ENCODE measurements at places on chromosomes 12 and 14.

DNA sequence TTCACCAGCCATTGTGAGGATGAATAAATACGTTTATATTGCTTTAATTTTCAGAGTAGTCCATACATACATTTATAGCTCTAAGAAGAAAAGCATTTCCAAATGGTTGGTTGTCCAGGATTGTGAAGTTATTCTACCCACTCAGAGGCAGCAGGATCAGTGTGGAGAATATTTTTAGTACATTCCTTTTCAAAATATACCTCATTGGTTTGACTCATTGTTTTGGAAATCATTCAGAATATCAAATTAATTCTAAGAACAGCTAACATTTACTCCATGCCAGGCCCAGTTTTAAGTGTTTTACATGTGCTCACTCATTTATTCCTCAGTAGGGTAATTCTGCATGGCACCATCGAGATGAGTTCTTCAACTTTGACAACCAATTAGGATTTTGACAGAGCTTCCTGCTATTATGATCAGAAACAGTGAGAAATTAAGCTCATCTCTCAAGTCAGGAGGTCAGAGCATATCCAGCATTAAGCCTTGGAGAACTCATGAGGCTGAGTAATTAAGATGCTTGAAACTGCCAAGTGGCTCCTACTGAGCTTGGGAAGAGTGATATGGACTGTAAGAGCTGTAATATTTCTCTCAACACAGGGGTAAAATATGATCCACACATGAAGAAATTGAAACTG lies 153.3 kb upstream of the CLEC14A start:
- no peak for DNase-seq

DNA sequence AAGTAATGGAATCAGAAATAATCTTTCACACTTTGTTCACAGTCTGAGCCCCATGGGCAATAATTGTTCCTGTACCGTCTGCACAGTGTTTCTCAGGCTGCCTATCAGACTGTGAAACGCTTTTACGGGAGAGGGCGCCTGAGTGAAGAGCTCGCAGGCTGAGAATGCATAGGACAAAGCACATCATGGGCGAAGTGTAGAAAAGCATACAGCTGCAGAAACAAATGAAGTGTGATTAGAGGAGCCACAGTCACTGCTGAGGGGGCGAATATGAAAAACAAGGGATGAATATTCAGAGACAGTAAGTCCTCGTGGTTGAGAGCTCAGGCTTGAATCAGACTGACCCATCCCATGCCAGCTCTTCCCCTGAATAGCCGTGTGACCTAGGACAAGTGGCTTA lies 438.4 kb upstream of the DCN start:
- DNase-seq: no peak

DNA sequence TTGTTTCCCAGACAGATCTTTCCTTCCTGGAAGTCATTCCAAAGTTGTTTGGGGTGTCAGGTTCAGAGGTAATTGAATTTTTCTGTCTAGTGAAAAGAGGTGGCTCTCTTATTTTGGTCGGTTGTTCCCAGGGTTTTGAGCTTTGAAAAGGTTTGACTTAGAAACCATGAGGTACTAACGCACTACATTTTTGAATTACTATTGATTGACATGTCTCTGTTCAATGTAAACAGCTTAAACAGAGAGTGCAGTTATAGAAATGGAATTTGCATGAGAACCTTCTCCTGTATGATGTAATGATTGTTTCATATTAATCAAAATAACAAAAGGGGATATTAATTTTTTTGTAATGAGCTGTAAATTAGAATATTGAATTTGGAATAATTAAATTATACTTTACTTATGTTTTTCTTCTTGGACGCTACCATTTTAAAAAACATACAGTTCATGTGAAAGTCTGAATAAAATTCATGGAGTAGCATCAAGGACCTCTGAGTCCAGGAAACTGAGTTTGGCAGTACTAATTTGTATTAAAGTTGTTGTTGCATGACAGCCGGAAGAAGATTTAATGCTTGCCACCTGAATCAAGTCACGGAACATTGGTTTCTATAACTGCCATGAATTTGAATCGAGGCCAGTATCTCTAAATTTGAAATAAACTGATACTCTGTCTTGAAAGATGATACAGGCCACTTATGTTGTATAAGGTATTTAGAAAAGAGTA lies 41.7 kb downstream of the NPAS3 start:
- DNase-seq: no peak

GRCh38 chr14:59274991-59275391 lies 86.5 kb downstream of the DAAM1 start:
- DNase-seq: no peak

DNA sequence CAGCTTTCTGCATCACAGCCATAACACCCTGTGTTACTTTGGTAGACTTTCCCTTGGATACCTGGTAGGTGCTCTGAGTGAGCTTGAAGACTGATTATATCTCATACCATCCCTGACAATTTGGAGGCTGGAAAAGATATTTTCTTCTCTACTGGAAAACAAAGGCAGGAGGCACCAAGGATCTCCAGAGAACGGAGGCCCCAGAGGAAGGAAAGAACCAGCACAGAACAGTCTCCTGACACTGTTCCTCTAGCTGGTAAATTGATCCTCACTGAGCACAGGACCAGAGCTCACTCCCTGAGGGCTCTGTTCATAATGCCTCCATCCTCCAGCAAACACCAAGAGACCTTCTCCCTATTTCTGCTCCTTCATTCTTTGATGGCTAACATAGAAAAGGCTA lies at the start of gene OR11G2:
Gene OR11G2, plus strand, starts transcription at position 301 of the 400 bp plus-strand sequence. CDS start 6,542 bp downstream, outside the sequence.
- no peak for DNase-seq

GRCh38 chr14:26074892-26075291 lies 522.9 kb downstream of the NOVA1 start:
- no peak for DNase-seq

DNA sequence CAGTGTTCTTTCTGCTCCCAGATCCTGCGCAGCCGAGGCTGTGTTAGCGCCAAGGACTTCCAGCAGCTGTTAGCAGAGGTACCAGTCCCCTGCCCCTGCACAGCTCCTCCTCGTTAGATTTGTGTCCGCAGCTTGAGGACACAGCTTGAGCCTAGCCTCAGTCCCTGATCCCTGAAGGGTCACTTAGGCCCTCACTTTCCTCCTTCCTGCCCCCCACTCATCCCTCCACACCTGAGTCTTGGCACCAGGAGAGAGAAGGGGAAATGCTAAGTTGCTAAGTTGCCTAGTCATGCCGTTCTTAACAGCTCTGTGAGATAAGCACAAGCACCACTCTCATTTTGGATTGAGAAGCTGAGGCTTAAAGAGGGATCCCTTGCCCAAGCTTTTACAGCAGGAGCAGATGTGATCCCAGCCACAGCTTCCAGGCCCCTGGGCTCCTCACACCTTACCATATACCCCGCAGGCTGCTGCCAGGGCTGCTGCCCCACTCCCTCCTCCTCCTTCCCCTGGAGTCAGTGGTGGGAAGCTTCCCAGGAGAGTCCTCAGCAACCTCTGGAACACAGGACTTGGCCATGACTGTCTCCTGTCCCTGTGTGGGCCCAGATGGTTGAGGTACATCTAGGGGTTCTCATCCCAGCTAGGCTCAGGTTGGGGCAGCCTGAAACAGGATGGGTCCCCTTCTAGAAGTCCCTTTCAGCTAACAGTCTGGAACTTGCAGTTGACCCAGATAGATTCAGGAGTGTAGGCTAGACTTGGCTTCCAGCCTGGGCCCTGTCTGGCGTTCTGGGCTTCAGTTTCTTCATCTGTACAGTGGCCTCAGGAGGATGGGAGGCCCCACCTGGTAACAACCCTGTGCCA lies 975 bp downstream of the OGFOD2 start:
- DNase-seq: no peak

GRCh38 chr12:84912198-84913128 lies at the start of gene SLC6A15:
TSS of gene SLC6A15 (minus strand) at chr12:84912799. CDS start at chr12:84892120, 20,679 bp downstream.
- DNase-seq: peak; percentile 45

DNA sequence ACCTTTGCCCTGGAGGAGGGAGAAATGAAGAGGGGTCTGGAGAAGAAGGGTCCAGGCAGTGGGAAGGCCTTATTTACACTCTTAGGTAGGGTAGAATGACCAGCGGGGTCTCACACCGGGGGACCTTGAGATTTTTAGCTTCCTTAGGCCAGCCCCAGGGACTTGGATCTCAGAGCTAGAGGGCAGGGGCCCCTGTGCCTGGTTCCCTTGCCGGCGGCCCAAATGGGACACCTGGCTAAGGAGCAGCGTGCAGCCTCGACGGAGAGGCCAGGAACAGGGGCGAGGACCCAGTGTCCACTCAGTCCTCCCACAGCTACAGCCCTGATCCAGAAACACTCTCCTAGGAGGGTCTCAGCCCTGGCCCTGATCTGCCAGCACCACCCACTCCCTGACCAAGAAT lies 41.8 kb downstream of the DIO3 start:
- no peak for DNase-seq

DNA sequence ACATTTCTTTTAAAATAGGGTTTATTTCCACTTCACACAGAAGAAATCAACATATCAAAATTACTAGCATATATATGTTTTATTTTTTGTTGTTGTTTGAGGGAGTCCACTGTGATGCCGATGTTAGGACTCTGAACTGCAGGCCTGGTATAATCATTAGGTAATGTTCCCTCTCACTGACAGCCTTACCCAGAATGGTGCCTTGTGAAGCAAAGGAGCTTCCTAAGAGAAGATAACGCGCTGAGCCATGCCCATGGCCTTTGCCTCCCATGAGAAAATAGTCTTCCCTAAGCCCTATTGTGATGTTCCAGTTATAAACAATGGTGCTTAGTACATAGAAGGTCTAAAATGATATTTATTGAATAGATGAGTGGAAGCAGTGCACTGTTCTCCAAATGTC lies 12.0 kb downstream of the GNG2 start:
- no peak for DNase-seq

GRCh38 chr14:100587086-100587762 lies at the start of gene BEGAIN:
TSS of gene BEGAIN (minus strand) at chr14:100587417. CDS start at chr14:100587290, 127 bp downstream.
- no peak for DNase-seq

DNA sequence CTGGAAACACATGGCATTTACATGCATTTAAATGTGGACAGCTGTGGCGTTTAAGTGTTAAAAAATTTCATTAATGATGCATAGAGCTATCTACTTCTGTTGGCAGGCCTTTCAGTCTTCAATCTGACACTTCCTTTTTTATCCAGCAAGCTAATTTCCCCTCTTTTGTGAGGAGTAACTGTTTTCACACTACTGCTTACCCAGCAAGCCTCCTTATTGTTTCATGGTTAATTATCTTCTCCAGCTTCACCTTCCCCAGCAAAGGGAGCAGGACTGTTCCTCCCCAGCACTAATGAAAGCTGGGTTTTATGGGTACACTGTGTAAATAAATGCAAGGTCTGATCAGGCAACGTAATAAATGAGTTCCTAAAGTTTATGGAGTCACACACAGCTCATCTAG lies 129.4 kb upstream of the NPAS3 start:
- no peak for DNase-seq

GRCh38 chr12:72586456-72586855 lies 314.3 kb downstream of the TRHDE start:
- no peak for DNase-seq

DNA sequence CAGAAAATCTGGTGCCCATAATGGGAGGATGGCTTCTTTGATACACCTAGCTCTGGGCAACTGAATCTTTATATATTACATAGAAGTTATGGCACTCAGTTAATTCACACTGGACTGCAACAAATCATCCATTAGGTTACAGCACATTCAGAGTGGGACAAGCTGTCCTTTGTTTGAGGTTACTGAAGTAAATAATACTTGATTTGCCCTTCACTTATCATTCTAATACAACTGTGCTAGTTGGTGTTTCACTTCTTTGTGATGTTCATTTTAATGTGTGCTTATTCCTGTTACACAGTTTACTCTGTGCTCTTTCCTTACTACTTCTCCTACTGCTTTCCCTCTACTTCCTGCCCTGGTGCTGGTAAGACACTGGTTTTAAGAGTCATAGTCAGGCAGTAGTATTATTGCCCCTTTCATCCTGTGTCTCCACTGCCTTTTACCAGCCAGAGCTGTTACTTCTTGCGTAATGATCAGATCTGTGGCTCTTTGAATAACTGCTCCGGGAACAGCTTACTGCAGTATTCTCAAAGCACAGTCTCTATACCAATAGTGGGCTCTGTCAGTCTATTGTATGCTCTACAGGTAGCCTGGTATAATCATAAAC lies 36.4 kb upstream of the GXYLT1 start:
- no peak for DNase-seq

GRCh38 chr14:93114713-93115068 lies 1.0 kb downstream of the ITPK1 start:
- DNase-seq: no peak

DNA sequence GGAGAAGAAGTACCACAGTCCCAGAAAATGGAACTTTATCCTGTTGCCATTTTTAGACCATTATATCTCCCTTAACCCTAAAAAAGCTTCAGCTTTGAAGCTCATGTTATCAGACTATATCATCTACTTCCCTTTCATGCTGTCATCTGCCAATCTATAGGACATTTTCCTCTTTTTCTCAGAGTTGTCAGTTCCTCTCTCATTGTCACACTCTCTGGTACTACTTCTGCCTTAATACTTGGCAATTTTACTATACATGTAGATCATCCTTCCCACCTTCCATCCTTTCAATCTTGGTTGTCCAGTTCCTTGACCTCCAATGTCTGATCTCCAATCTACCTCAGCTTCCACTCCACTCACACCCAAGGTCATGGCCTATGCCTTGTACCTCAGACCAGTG lies 57.4 kb downstream of the SLC15A5 start:
- no peak for DNase-seq

DNA sequence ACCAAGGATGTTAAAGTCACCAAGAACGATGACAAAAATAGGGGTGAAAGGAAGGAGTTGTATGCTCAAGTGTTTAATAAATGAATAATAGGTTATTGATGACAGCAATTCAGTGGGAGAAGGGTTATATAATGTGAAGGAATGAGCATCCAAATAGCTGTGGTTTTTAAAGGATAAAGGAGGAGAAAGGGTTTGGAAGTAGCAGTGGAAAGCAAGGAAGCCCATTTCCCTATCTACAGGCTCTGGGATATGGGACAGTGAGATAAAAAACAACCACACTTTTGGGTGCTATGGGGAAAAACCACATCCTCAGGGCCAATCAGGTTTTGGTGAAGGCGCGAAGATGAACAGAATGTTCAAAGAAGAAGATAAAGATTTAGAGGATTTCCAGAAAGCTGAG lies 258.6 kb downstream of the ZFP36L1 start:
- no peak for DNase-seq

DNA sequence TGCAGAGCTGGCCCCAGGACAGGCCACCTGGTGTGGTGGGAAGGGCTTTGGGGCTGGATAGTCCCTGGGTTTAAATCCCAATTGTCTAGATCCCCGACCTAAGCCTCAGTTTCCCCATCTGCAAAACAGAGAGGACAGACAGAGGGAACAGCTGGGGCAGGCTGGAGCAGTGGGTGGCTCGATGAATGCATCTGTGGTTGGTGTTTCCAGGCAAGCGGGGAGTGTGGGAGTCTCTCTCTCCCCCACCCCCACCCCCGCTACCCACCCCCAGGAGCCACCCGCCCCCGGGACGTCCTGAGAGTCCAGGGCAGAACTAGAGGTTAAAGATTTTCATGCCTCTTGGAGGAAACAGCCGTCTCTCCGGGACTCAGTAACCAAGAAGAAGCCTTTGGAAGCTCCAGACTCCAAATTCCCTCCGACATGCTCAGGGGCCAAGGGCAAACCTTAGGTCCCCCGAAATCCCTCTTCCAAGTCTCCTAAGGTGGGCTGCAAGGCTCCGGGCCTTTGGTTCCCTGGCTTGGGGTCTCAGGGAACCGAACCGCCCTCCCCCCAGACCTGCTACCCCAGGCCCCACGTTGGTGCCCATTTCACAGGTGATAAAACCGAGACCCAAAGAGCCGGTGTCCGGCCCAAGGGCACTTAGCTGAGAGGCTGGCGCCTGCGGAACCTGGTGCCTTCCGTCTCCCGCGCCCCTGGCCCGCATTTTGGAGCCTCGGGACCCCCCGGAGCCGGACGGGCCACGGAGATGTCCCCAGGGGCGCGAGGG lies 474 bp downstream of the TRPV4 start:
- no peak for DNase-seq

GRCh38 chr14:89973234-89973823 lies 17.6 kb downstream of the TDP1 start:
- DNase-seq: no peak

GRCh38 chr12:79374545-79374944 lies 316.2 kb downstream of the PAWR start:
- DNase-seq: no peak

All from iPS DF 6.9 (cell line).